ENCODE measurements at places on chromosomes 2 and 18.

DNA sequence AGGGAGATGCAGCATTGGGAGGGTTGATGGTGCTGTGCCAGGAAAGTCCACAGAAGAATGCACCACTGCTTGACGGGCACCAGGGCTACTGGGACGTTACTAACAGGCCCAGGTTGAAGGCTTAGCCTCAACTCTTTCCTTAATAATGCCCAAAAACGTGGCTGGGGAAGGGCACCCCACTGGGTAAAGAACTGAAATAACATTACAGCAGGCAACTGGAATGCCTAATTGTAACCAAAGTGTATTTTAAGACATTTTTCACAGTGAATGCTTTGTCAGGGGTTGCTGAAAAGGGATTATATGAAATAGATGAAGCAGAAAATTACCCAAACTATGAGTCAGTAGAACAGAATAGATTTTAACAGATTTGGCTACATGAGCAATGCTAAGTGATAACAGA, 191.3 kb downstream of the CMPK2 start:
- no peak for DNase-seq

- no peak for DNase-seq
Measured at GRCh38 chr18:77049938-77050337, 82.6 kb downstream of the MBP start.

GRCh38 chr2:218892693-218893348, 12.2 kb downstream of the WNT10A start:
- DNase-seq: peak; percentile 81

DNA sequence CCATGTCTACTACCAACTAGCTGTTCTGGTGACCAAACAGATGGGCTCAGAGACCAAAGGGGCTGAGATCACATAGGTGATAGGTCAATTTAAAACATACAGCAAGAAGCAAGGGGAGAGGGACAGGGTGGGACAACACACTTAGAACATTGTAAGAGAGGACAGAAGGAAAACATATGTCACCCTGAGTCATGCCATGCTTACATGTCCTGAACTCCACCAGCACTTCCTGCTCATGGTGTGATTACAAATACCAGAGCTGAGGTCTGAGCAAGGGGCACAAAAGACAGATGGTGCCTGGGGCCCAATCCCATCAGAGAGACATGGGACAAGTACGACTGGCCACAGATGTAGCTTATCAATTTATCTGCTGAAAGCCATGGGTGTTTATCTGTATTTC, 28.7 kb upstream of the GALNT14 start:
- DNase-seq: no peak

Measured in T-helper 9 cell (primary cell).